IPS DF 6.9 (cell line): ENCODE measurements at places on chromosomes 2 and 18.

DNA sequence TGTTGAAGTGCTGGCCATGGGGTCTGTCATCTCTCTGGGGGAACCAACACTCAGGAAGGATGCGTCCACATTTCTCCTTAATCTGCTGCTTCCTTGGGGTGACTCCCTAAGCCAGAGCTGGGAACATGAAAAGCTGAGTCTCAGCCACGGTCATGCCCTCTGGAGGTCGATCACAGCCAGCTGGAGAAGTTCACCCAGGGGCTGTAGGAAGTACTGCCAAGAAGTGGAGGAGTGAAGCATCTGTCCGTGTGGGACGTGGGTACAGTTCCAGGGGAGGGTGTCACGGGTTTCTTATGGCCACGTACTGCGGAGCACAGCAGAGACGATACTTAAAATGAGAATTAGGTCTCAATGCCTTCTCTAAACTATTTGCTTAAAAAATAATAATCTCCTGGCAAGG, 42.4 kb upstream of the IGFBP2 start:
- no peak for DNase-seq
- H3K36me3 ChIP-seq = no peaks in the 10 kb centered on the region
- no peaks in the 10 kb centered on the region for H3K4me1 ChIP-seq
- H3K27me3 ChIP-seq = no peaks in the 10 kb centered on the region
- H3K4me3 ChIP-seq = no peak overlapping the region

DNA sequence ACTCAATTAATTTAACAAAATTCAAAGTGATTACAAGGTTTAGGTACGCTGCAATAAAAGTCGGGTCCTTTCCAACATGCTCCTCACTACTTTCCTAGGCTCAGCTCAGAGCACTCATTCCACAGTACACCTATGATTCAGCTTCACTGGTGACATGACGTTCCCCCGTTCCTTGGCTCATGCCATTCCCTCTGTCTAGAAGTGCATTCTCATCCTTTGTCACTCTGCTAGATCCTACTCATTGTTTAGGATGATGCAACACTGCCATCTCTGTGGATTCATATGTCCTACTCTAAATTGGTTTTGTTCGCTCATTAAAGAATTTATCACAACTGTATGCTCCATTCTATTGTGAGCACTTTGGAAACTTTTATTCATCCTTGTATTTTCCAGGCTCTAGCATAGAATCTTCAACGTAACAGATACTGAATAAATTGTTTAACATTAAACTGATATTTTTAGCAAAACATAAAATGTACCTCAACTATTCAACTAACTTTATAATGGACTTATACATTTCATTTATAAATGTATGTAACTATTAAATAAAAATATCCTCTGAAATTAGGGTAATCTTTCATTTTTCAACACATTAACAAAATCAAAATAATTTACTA, 78.6 kb downstream of the FAM228A start:
- no peaks in the 10 kb centered on the region for H3K4me1 ChIP-seq
- DNase-seq = no peak
- no peak overlapping the region for H3K4me3 ChIP-seq
- H3K36me3 ChIP-seq = no peaks in the 10 kb centered on the region

DNA sequence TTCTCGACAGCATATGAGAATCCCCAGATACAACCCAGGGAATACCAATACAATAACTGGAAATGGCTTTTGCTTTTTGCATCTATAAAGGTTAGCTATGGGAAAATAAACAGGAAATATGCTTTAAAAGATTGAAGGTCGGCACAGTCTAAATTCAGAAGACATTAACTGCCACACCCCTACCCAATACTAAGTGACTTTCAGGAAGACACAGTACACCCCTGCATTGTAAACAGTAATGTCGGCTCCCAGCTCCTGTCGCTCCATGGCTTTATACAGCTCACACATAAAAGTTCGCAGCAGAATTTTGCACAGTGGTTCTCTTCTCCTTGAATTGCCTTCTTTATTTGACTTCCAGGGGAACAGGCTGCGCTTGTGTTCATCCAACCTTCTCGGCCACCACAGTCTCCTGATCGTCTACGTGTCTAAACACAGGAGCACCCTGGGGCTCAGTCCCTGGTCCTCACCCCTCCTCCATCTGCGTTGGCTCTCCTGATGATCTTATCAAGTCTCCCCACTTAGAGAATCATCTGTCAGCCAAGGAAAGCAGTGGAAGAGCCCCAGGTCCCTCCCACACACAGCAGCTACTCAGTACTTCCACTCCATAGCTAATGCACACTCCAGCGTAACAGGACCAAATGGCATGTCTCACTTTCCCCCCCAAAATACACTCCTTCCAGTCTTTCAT, 22.7 kb downstream of the CYB5A start:
- no peaks in the 10 kb centered on the region; the same call in 1 of the 2 replicates for H3K36me3 ChIP-seq
- no peak overlapping the region for H3K27ac ChIP-seq
- no peaks in the 10 kb centered on the region; the same call in 1 of the 2 replicates for H3K27me3 ChIP-seq
- peaks cover 2% of the 10 kb centered on the region for H3K4me1 ChIP-seq

DNA sequence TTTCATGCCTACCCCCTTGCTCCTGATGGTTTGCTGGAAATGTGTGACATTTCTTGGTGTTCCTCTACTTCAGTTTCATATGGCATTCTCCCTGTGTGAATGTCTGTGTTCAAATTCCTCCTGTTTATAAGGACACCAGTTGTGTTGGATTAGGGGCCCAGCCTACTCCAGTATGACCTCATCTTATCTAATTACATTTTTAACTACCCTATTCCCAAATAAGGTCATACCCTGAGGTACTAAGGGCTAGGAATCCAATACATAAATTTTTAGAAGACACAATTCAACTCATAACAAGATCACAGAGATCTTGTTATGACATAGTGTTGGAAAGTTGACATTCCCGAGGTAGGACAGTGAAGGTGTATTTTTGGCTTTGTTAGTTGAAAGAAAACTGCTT, 5.5 kb downstream of the FAM210A start:
- no peaks in the 10 kb centered on the region for H3K4me1 ChIP-seq
- no peak overlapping the region for H3K4me3 ChIP-seq
- H3K27me3 ChIP-seq = no peaks in the 10 kb centered on the region
- no peak overlapping the region for H3K27ac ChIP-seq
- H3K36me3 ChIP-seq = no peaks in the 10 kb centered on the region

- no peak for DNase-seq
- H3K27me3 ChIP-seq = no peaks in the 10 kb centered on the region
- no peaks in the 10 kb centered on the region for H3K36me3 ChIP-seq
Observed at GRCh38 chr18:76323891-76324290, 171.2 kb downstream of the ZNF516 start.

DNA sequence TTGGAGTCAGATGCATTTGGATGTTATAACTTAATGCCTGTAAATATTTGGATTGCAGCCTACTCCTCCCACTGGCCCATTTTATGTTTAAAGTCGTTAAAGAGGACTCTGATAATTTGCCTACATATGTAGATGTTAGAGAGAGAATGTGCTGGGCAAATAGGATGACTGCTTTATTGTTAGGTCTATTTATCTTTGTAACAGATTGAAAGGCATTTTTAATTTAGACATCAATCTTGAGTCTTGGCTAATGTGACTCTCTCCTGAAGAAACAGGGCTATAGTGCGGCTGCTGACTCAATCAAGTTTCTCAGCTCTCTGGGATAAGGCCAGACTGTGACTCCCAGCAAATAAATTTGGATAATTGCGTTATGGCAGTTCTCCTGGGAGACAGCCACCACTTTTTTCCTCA, 1101.4 kb downstream of the CBLN2 start:
- no peaks in the 10 kb centered on the region for H3K27me3 ChIP-seq
- H3K4me3 ChIP-seq = no peak overlapping the region
- H3K27ac ChIP-seq = no peak overlapping the region
- no peaks in the 10 kb centered on the region for H3K4me1 ChIP-seq
- DNase-seq = no peak

- H3K27ac ChIP-seq = no peak overlapping the region
- DNase-seq = no peak
- no peaks in the 10 kb centered on the region for H3K4me1 ChIP-seq
- H3K4me3 ChIP-seq = no peak overlapping the region
- H3K36me3 ChIP-seq = no peaks in the 10 kb centered on the region
Observed at GRCh38 chr2:229633556-229633955, 80.8 kb downstream of the DNER start.

DNA sequence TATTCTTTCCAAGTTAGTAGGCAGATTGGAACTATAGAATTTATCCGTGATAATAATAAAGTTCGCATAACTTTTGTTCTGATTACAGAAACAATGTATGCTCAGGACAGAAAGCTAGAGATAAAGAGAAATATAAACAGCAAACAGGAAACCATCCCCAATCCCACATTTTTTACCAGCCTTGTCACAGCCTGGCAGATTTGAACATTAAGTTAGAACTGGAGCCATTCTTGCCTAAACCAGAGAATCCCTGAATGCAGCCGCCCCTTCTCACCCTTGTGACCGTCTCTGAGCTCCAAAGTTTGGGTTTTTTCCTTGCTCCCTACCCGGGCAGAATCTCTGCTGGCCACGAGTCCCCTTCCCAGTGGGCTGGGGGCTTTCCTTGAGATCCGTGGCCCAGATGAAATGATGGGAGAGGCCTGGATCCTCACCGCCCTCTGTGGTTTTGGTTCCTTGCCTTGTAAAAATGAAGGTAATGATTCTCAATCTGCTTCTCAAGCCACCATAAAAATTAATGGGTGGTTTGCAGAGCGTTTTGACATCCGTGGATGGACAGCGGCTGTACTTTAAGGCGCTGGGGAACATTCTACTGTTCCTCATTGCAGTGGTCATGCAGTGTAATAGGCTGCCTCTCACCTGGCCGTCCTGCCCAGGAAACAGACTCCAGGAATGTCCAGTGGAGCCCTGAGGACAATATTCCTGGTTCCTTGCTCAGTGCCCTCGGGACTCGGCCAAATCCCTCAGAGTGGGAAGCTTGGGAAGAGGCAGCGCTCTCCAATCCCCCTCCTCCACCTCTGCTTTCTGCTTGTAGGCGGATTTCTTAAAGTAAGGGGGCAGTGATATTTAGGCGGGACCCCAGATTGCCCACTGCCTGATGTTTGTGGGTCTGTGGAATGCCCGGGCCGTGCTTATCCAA, 1.6 kb downstream of the SH3BP4 start:
- DNase-seq = no peak
- peak overlapping the region; percentile 85; the same call in 1 of the 2 replicates for H3K4me3 ChIP-seq
- no peaks in the 10 kb centered on the region for H3K36me3 ChIP-seq

DNA sequence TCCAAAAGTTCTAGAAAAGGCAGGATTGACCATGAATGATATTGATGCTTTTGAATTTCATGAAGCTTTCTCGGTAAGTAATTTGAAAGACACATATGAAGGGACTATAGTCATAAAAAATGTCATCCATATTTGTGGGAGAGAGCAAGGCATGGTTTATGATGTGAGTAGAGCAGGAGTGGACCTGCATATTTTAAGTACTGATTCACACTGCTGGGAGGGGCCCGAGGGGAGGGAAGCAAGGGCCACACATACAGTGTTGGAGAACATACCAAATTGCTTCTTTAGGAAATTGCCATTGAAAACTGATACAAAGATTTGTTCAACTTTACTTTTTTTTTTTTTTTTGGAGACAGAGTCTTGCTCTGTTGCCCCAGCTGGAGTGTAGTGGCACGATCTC, 39.4 kb downstream of the HADHB start:
- H3K4me3 ChIP-seq = no peak overlapping the region
- H3K27ac ChIP-seq = no peak overlapping the region
- no peak for DNase-seq
- H3K36me3 ChIP-seq = no peaks in the 10 kb centered on the region
- H3K4me1 ChIP-seq = no peaks in the 10 kb centered on the region

GRCh38 chr2:155054712-155055111, 356.2 kb downstream of the KCNJ3 start:
- H3K4me3 ChIP-seq = no peak overlapping the region
- DNase-seq = peak; percentile 1
- no peaks in the 10 kb centered on the region for H3K27me3 ChIP-seq
- no peaks in the 10 kb centered on the region for H3K36me3 ChIP-seq

GRCh38 chr18:11322716-11323115, 173.3 kb upstream of the PIEZO2 start:
- H3K4me3 ChIP-seq = no peak overlapping the region
- H3K27me3 ChIP-seq = no peaks in the 10 kb centered on the region
- no peak overlapping the region for H3K27ac ChIP-seq
- no peak for DNase-seq

- no peaks in the 10 kb centered on the region for H3K27me3 ChIP-seq
- no peak for DNase-seq
- no peaks in the 10 kb centered on the region for H3K4me1 ChIP-seq
- no peak overlapping the region for H3K27ac ChIP-seq
Observed at GRCh38 chr2:202841090-202841867, 30.3 kb downstream of the ICA1L start.

DNA sequence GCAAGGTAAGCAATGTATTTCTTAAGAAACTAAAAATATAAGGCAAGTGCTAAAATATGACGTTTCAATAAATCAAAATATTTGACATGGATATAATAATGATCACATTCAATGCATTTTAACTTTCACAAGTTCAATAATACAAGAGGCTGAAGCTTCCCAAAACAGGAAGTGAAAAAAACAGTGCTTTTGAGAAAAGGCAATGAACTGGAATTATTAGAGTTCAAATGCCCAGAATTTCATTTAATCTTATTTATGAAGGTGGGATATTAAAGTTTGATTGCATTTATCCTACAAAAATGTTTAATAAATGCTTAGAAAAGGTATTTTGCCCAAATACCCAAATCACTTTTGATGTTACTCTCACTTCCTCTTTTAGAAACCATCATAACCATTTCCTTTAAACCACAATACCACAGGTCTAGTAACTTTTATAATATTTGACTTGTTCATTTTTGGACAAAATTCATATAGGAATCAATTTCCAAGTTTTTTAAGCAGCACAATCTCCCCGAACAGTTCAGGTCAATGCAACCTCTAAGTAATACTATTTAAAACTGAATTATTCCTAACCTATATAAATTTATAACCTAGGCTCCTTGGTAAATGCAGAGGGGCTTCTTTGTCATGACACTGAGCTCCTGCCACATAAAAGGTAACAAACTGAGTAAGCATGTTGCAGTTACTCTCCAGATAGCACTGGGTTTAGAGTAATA, 2.1 kb downstream of the NCKAP1 start:
- H3K27ac ChIP-seq = no peak overlapping the region
- DNase-seq = no peak
- H3K36me3 ChIP-seq = no peaks in the 10 kb centered on the region
- peak overlapping the region; percentile 24; the same call in 1 of the 2 replicates for H3K4me3 ChIP-seq

- H3K27me3 ChIP-seq = no peaks in the 10 kb centered on the region
- no peaks in the 10 kb centered on the region for H3K36me3 ChIP-seq
- H3K27ac ChIP-seq = no peak overlapping the region
- no peaks in the 10 kb centered on the region for H3K4me1 ChIP-seq
- no peak overlapping the region for H3K4me3 ChIP-seq
- no peak for DNase-seq
Observed at GRCh38 chr2:193943406-193943960, 1713.5 kb upstream of the SLC39A10 start.

- H3K27me3 ChIP-seq = no peaks in the 10 kb centered on the region
- no peaks in the 10 kb centered on the region for H3K4me1 ChIP-seq
- no peaks in the 10 kb centered on the region for H3K36me3 ChIP-seq
- DNase-seq = no peak
- no peak overlapping the region for H3K27ac ChIP-seq
- H3K4me3 ChIP-seq = no peak overlapping the region
Observed at GRCh38 chr18:36711813-36712444, 116.9 kb downstream of the TPGS2 start.

GRCh38 chr2:9380702-9381628, 42.4 kb downstream of the ITGB1BP1 start:
- peaks cover 4% of the 10 kb centered on the region for H3K4me1 ChIP-seq
- no peaks in the 10 kb centered on the region for H3K27me3 ChIP-seq
- H3K36me3 ChIP-seq = no peaks in the 10 kb centered on the region
- H3K27ac ChIP-seq = no peak overlapping the region
- no peak for DNase-seq
- H3K4me3 ChIP-seq = no peak overlapping the region
